ENCODE measurements at places on chromosomes 16 and 17.

DNA sequence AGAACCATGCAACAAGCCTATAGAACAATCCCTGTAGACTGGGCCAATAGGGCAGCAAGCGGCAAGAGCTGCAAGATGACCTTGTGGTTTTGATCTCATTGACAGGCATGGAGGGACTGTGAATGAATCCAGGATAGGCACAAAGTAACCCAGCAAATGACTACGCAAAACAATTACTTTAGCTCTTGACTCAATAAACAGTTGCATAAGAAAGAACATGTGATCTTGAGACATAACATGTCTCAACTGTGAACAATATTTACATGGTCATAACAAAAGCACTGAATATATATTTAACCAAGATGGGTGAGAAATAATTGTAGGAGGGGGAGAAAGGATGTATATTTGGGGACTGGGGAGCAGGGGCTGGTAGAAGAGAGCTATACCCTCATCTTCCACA is 313.7 kb upstream of the CDH5 start:
- DNase-seq = no peak

DNA sequence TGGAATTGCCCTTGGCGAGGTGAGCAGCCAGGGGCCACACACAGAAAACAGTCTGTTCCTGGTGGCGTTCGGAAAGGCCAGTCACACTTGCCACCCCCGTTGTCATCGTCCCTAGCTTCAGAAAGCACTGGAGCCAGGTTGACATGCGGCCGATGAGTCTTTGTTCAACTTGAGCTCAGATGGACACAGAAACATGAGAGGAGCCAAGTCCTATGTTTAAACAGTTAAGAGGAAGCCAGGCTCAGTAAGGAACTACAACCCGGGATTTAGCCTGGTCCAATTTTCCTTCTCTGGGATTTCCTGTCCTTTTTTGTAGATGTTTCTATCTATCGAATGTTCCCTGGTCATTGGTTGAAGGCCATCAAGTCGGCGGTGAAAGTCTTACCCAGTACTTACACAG is 19.5 kb downstream of the SALL1 start:
- no peak for DNase-seq

DNA sequence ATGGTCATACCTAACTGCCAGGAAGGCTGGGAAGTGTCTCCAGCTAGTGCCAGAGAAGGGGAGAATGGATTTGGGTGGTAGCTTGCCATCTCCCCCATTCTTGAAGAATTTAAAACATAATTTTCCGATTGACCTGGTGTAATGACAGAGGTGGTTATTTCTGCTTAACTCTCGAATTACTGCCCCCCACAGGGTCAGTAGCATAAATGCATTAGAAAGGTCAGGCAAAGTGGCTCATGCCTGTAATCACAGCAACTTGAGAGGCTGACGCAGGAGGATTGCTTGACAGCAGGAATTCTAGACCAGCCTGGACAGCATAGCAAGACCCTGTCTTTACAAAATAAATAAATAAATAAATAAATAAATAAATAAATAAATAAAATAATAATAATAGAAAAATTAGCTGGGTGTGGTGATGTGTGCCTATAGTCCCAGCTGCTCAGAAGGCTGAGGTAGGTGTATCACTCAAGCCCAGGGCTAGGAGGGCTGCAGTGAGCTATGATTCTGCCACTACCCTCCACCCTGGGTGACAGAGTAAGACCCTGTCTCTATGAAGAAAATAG is 27.5 kb downstream of the TMC7 start:
- no peak for DNase-seq

DNA sequence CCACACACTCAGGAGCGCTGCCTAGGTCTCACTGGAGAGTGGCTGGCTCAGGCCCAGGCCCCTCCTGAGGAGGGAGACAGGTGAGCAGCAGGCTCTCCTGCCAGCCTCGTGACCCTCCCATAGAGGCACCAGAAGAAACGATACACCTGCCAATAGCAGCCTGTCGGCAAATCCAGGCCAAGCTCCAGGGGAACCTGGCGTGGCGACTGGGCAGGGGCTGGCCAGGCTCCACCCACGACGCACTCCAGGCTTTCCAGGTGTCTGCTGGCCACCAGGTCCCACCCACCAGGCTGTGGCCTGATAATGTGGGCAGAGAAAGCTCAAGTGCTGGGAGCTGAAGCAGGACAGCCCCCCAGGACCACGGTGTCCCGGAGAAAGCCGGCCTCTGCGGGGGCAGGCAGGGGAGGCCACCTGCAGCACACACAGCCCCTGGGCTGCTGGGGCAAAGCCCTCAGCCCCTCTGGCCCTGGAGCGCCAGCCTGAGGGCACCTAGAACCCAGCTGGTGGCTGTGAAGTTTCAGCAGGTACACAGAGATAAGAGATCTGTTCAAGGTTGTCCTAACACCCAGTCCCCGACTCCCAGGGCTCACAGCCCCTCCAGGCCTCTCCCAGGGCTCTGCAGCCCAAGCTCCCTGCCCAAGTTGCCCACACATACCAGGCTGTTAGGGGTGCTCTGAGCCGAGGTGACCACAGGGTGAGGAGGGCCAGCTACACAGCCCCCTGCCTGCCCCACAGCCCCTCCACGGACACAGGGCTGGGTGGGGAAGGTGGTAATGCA is 2.4 kb downstream of the PGAP6 start:
- DNase-seq = no peak

- DNase-seq = no peak
These were observed 59.2 kb downstream of the PITPNC1 start for GRCh38 chr17:67436233-67436632.

DNA sequence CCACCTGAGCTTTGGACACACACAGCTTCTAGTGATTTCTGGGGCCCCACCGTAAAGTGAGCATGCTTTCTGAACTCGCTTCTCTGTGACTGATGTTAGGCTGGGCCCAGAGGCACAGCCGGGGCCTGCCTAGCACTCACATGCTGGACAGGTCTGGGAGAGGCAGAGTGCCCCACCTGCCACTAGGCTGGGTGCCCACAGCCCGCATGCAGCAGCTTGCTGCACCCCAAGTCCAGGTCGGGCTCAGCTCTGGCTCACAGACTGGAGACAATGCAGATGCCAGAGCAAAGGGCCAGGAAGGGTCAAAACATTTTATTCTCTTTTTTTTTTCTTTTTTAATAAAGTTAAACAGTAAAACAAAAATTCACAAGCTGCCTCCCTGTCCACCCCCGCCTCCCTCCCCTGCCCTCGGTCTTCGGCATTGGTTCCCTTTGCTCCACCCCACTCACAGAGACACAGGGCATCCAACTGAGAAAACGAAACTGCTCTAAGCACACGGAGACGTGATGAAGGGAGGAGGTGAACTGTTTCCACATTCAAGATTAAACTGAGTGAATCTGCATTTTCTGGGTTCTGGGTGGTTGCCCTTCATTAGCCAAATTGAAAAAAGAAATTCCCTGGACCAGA is 9.7 kb downstream of the CNP start:
- no peak for DNase-seq

- no peak for DNase-seq
These were observed 60.3 kb downstream of the GRIN2A start for GRCh38 chr16:10121897-10122425.

DNA sequence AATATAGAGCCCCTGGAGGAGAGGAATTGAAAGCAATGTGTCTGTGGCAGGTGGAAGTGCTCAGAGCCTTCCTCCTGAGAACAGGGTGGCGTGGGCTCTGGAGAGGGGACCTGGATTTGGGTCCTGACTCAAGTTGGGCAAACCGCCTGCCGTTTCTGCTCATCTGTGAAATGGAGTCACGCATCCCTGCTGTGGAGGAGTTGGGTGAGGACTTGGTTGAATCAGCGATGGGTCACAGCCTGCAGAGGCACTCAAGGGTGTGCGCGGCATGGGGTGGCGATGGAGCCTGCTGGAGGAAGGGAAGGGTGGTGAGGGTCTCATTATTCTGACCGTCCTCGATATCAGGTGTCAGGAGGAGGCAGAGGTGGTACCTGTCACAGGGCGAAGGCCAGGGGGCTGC is 3.1 kb downstream of the ADAD2 start:
- DNase-seq = no peak

- DNase-seq = no peak
These were observed 23.5 kb upstream of the NXPH3 start for GRCh38 chr17:49552070-49552751.

GRCh38 chr16:84084570-84085270 is 32.0 kb downstream of the MBTPS1 start:
- DNase-seq = no peak

DNA sequence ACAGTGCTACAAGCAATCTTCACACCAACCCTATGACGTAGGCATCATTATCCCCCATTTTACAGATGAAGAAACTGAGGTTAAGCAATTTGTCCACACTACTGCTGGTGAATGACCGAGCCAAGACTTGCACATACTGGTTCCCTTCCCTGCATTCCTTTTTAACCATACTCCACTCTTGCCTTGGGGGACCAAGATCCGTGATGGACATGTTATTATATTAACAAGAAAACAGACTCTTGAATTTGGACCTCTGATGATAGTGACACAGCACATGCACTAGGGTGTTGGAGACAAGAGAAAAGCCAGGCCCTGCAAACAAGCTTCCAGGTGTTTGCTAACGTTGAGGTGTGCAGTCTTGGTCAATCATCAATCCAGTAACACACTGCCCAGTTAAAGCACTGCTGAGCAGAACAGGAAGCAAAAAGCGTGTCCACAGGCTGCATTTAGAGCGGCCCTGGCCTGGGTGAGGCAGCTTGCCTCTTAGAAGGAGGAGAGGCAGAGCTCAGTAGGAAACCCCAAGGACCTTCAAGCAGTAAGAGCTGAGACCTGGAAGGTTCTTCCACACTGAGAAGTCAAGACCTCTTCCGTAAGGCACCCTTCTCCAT is 36.7 kb downstream of the HNF1B start:
- DNase-seq = no peak

- no peak for DNase-seq
These were observed 205.6 kb downstream of the RPTOR start for GRCh38 chr17:80750263-80750662.

- DNase-seq = no peak
These were observed 820 bp downstream of the GRIN2C start for GRCh38 chr17:74858672-74859458.

DNA sequence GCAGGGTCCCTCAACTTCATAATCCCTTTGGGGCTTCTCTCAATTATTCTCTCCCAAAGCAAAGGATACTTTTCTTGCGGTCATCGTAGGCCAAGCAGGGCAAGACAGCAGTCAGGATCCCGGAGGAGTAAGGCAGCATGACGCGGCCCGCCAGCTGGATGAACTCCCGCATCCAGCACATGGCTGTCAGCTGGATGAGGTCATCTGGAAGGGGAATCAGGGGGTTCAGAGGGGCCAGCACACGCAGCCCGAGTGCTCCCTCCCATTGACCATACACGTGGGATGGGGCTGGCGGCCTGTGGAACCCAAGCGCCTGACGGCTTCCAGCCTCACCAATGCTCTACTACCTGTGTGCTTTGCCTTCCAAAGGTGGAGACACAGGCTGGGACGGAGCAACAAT is 19.2 kb downstream of the VAC14 start:
- DNase-seq = no peak

DNA sequence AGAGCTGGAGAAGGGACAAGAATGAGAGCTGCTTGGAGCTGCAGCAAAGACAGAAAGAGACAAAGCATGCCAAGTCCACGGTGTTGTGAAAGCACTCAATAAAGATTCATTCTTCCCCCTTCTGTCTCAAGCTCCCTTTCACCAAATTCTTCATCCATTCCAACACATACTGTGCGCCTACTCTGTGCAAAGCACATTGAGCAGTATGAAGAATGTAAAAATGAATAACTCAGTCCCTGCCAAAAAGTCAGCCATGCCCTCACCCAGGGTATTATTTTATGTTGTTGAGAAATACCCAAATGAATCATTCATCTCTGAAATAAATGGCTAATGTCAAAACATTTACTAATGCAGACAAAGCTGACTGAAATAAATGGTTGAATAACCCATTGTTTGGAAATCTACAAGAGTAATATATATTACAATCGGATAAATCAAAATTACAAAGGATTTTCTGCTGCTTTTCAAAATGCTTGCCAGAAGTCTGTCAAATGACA is 282.9 kb upstream of the IRX5 start:
- DNase-seq = no peak

- no peak for DNase-seq
These were observed 9.3 kb downstream of the PDP2 start for GRCh38 chr16:66889622-66890021.

DNA sequence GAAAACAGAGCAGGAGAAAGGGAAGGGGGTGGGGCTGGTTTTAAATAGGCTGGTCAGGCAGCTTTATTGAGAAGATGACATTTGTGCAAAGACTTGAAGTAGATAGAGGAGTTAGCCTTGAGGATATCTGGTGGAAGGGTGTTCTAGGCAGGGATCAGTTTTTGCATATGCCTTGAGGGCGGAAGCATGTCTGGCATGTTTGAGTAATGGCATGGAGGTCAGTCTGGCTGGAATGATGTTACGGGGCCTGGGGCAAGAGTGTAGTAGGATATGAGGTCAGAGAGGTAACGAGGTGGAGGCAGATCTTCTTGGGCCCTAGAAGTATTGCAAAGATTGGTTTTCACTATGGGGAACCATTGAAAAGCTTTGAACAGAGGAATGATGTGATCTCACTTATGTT is 4.8 kb downstream of the RABEP1 start:
- no peak for DNase-seq
